ENCODE measurements at places on chromosomes 1 and 21.
A peak's percentile ranks its signal among the peaks of the same experiment; 100 is the strongest.

DNA sequence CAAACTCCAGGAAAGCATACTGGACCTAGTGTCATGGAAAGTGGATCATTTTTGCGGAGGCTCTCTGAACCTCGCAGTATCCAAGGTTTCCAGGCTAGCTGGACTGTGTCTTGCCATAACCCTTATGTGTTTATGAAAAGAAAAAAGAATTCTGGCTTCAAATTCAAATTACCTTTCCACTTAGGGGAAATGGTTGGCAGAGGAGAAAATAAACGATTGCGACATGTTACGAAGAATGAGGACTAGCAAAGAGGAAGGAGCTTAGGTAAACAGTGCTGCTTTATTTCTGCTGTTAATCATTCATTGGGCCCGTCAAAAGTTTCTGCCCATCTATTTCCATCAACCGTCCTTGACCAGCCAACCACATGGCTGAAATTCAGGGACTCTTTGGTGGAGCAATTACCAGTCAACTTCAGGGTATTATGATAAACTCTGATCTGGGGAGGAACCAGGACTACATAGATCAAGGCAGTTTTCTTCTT is at the start of gene C4BPA:
Gene C4BPA, plus strand, starts transcription at position 342 of the 482 bp plus-strand sequence. CDS start 8,793 bp downstream, outside the sequence.
- no peak for DNase-seq

DNA sequence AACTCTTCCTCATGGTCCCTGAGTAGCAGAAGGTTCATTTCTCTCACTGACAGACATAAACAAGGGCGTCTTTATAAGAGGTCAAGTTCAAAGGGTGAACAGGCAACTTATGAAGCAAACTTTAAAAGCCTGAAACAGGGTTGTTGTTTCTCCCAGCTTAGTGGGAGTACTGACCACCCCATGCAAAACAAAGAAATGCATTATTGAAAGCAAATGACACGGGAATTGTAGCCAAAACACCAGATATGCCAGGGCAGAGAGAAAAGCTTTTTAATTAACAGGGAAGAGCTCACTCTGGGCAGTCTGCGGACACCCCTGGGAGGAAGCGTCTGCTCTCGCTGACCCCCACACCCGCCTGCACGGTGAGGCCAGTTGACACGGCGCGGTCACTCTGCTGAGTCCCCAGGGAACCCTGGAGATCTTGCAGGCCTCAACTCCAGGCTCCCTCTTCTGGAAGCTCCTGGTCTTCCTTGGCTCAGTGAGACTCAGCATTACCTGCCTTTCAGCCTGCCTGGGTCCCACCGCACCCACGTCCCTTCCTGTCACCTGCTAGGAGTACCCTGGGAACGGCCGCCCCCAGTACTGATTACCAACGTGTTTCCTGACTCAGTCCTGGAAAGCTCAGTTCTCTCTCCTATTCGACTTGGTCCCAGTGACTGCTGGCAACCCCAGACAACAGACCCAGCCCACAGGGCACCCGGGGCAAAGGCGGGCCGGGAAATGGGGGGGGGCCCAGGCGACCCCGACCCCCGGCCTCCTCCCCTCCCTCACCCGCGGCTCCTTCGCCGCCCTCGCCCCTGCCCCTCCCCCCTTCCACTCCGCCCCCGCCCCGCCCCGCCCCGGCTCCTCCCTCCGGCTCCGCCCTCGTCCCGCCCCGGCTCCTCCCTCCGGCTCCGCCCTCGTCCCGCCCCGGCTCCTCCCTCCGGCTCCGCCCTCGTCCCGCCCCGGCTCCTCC is 972 bp downstream of the CFAP410 start:
- peak; percentile 29 for DNase-seq

DNA sequence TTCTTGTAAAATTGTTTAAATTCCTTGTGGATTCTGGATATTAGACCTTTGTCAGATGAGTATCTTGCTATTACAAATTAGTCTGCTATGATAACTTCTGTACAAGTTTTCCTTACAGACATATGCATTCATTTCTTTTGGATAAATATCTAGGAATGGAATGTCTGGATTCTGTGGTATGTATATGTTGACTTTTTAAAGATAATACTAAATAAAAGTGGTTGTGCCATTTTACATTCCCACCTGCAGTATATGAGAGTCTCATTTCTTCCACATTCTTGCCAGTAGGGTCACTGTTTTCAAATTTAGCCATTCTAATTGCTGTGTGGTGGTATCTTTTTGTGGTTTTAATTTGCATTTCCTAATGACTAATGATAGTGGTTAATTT is 53.9 kb downstream of the SYDE2 start:
- DNase-seq, result no peak

- no peak for DNase-seq
Observed at GRCh38 chr1:177966199-177966598, 3.7 kb downstream of the SEC16B start.

DNA sequence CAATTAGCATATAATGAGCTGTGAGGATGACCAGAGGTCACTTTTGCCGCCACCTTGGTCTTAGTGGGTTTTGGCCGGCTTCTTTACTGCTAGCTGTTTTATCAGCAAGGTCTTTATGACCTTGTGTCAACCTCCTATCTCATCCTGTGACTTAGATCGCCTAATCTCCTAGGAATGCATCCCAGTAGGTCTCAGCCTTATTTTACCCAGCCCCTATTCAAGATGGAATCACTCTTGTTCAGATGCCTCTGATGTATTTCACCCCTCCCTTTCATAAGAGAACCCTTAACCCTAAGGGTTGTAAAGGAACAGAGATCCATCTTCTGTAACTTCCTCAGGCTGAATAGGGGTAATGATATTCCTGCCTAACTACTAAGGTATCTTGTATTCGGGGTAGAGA is 58.9 kb upstream of the PALMD start:
- no peak for DNase-seq

DNA sequence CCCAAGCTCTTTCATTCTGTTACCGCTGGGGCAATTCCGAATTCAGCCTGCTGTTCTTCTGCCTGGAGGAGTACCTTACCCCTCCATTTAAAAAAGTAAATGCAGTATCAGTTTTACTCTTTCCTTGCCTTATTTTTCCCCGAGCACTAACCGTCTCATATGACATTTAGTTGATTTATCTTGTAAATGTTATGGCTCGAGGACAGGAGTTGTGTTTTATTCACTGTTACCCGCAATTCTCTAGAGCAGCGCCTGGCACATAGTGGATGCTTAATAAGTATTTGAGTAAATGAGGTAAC is 425 bp upstream of the TADA1 start:
- no peak for DNase-seq

DNA sequence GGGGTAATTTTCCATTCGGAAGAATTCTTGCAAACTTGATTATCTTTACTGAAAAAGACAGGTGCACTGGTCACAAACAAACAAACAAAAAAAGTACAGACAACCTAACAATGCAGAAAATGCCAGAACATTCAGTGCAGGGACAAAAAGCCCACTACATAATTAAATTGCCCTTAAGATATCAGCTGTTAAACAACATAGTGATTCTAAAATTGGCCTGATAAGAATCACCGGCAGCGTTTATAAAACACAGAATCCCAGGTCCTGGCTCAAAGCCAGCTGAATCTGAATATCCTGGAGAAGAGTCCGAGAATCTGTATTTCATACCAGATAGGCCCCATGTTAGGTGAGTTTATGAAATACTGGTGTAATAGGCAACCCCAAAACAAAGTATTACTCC is 6.1 kb downstream of the PLPP3 start:
- no peak for DNase-seq

DNA sequence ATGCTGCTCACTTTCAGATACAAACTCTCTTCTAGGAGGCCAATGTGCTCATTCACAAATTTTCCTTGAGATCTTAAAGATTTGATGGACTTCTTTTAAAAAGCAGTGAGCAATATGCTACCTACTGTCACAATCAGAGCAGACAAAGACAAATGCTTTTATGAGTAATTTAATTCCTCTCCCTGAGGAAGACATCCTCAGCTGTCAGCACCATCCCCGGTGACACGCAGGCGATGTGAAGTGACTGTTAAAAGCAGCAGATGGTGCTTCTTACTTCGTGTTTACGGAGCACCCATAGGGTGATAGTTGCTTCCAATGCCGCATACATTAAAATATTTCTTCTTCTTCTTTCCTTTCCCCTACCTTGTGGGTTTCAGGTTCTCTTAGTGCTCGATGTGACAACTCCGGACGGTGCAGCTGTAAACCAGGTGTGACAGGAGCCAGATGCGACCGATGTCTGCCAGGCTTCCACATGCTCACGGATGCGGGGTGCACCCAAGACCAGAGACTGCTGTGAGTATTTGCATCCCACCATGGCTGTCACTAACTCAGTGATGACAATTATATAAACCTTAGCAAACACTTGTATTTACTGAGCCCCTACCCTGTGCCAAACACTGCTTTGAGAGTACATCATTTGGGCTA is 29.1 kb downstream of the LAMC2 start:
- DNase-seq, result no peak

- no peak for DNase-seq
Observed at GRCh38 chr21:39575775-39576174, 37.0 kb upstream of the B3GALT5 start.

DNA sequence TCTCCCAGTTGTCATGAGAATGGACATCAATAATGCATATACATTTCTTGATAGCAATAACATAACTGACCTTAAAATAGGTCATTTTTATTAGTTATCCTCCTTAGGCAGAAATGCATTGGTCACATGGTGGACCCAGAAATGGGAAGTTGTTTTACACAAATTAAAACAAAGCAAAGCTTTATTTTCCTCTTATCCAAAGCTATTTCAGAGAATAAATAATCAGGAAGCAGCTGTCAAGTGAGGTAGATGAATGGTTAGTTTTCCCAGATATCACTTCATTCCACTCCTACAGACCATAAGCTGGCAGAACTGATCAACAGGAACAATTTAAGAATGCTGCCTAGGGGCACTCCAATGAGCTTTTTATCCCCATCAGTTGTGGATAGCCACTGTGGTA is 16.0 kb upstream of the OLIG1 start:
- no peak for DNase-seq

DNA sequence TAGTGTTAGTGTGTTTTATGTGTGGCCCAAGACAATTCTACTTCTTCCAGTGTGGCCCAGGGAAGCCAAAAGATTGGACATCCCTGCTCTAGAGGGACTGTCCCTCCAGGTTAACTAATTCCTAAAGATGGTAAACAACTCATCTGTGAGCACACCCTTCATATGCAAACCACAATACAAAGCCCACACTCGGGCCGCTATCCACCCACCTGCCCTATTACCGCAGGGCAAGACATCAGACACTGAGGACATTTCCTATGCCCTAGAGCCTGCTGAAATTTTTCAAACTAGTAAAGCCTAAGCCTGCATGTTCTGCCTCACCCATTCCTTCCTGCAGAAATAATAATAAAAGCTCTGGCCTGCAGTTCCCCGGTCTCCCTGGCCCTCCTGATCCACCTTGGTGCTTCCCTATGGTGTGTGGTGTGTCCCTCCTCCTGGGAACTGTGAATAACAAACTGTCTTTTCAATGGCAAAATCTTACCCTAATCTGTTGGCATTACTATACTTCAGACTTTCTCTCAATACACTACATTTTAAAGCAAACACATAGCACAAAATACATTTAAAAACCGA is 39.3 kb upstream of the NTPCR start:
- DNase-seq, result no peak

DNA sequence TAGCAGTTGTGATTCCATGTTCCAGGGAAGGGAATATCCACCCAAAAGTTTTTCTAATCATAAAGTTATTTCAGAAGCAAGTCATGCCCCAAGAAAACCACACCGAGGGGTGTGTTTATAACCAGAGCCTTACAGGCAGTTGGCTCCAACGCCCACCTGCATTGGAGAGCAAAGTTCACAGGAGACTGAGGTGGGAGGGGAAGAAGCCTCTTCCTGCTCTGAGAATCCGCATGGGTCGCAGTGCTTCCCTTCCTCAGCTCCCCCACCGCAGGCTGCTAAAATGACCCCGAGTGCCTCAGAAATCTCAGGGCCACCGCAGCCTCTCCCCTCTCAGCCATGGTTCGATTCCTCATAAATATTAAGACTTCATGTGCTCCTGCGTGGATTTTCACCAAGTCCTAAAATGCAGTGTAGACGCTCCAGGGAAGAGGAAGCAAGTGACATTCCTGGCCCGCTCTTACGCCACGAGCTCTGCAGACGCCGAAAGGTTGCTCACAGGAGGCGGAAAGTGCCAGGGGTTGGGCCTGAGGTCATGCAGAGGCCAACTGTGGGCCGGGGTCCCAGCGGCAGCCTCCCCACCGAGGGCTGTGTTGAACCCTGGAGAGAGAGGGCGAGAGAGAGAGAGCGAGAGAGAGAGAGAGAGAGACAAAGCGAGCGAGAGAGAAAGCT is 13.4 kb upstream of the SPSB1 start:
- no peak for DNase-seq

- no peak for DNase-seq
Observed at GRCh38 chr1:46285730-46286477, 17.5 kb downstream of the LRRC41 start.

GRCh38 chr1:17475752-17476151 is 36.3 kb upstream of the RCC2 start:
- DNase-seq, result no peak

- no peak for DNase-seq
Observed at GRCh38 chr1:55287723-55288122, 72.6 kb upstream of the USP24 start.

DNA sequence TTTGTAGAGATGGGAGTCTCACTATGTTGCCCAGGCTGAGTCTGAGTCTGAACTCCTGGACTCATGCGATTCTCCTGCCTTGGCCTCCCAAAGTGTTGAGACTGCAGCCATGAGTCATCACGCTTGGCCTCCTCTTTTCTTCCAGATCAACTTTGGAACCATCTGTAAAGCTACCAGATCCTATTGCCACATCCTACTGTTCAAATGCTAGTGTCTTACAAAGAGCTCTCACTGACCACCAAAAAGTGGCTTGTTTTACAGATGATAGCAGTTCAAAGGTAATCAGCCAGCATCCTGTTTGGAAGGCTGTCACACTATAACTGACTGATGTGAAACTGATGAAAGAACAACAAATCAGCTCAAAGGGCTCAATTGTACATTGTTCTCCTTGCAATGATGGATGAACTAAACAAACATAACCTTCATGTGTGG is 221.6 kb downstream of the AKT3 start:
- no peak for DNase-seq

DNA sequence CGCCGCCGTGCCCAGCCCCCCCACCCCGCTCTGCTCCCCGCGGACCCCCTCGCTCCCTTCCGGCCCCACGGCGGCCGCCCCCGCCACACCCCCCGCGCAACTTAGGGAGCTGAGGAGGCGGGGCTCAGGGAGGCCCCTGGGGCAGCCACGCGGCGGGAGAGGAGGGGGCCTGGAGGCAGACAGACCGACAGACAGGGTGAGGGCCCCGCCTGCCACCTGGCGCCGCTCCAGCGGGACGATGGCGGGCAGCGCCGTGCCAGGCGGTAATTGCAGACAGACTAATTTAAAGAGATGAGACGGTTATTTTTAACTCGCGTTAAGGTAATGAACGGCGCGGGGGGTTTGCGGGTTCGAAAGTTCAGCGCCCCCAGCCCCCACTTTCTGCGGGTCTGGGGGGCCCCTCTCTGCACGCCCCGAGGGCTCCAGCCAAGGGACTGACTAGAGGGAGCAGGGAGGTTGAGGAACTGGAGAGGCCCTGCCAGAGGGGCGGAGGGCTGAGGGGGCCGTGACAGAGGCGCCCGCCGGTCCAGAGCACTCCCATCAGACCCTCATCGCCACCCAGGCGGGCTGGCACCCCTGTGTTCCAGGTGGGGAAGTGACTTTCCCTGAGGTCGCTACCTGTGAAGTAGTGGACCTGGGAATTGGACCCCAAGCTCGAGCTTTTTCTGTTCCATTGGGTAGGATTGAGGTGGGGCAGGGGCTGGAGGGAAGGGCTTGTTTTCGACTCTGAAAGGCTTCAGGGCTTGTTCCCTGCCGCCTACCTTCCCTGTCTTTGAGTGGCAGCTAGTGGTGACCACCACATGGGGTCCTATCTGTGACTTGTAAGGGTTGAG is 5.4 kb downstream of the FOXO6 start:
- no peak for DNase-seq

GRCh38 chr1:10867138-10867721 is 70.8 kb upstream of the CASZ1 start:
- peak; percentile 9 for DNase-seq

GRCh38 chr1:236536540-236536939 is 12.8 kb downstream of the LGALS8 start:
- DNase-seq, result no peak

All from stromal cell of bone marrow (primary cell).